T-cell (primary cell): ENCODE measurements at places on chromosomes 7 and 10. TPM values are rescaled to one million over a fixed set of nuclear protein-coding genes. Genes with fewer than 3 reads are reported as not detected.

DNA sequence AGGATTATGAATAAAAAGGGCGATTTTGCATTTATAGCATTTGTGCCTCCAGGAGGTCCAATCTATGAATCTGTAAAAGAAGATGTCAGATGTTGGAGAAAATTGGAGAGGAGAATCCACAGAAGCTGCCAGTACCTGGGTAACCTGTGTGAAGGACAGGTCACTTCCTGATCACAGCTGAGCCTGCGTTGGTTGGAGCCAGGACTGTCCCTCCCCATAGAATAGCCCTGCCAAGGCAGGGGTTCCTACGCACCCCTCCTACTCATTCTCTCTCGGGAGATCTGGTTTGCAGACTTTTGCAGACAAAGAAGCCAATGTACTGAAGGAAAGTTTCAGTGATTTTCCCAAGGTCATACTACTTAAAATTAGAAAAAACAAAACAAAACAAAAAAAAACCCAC lies 10.3 kb upstream of the C10orf120 start:
- H3K36me3 ChIP-seq, result no peaks in the 10 kb centered on the region
- H3K4me1 ChIP-seq, result peaks cover 4% of the 10 kb centered on the region
- no peak overlapping the region for H3K4me3 ChIP-seq
- no peak overlapping the region for H3K27ac ChIP-seq
- no peak for DNase-seq

DNA sequence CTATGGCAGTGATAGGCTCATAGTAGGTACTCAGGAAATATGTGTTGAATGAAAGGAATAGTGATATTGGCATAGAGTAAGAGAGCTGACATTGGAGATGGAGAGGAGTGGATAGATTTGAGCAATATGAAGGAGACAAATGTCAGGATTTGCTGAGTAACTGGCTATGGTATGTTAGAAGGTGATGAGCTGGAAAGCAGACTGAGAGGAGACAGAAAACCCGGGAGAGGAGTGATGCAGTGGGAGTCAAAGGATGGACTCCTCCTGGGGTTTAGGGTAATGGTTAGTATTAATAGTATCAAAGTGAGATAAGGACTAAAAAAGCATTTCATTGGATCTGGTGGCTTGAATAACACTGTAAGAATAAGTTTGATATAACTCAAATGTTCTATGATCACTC lies 64.8 kb downstream of the CD36 start:
- no peaks in the 10 kb centered on the region for H3K4me1 ChIP-seq
- H3K27me3 ChIP-seq, result no peaks in the 10 kb centered on the region
- H3K36me3 ChIP-seq, result no peaks in the 10 kb centered on the region
- DNase-seq, result no peak

SPDYE2 gene
- 0.35 TPM for total RNA-seq

LIPK gene
- total RNA-seq, result not detected

DNA sequence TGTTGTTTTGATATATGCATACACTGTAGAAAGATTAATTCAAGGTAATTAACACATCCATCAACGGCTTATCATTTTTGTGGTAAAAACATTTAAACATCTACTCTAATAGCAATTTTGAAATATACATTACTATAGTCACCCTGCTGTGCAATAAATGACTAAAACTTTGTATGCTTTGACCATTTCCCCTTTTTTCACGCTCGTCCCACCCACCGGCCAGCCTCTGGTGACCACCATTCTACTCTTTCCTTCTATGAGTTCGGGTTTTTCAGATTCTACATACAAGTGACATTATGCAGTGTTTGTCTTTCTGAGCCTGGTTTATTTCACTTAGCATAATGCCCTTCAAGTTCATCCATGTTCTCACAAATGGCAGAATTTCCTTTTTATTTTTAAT lies 21.3 kb downstream of the CYCS start:
- DNase-seq, result no peak
- H3K36me3 ChIP-seq, result no peaks in the 10 kb centered on the region
- no peak overlapping the region for H3K27ac ChIP-seq
- peaks cover 10% of the 10 kb centered on the region for H3K27me3 ChIP-seq

TMEM178B gene
- 0.86 TPM for total RNA-seq

EIF4EBP2 gene
- 41.0 TPM for total RNA-seq

DNA sequence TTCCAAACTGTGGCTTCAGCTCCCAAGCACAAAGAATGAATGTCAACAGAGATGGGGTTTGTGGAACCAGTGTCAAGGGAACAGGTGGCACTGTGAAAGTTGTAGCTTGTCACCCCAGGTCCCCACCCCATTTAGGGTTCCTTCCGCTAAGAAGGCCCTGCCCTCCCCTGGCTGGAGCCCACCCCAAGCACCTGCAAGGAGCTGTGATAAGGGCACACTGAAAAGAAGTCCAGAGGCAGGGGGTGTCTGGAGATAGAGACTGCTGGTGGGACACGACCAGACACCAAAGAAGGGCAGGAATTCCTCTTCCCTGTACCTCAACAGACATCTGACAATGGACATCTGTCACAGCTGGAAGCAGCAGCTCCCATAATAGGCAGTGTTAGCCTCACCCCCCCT lies 4.5 kb downstream of the GRID1 start:
- no peak overlapping the region for H3K27ac ChIP-seq
- H3K36me3 ChIP-seq, result no peaks in the 10 kb centered on the region
- H3K27me3 ChIP-seq, result peaks cover 43% of the 10 kb centered on the region

DNA sequence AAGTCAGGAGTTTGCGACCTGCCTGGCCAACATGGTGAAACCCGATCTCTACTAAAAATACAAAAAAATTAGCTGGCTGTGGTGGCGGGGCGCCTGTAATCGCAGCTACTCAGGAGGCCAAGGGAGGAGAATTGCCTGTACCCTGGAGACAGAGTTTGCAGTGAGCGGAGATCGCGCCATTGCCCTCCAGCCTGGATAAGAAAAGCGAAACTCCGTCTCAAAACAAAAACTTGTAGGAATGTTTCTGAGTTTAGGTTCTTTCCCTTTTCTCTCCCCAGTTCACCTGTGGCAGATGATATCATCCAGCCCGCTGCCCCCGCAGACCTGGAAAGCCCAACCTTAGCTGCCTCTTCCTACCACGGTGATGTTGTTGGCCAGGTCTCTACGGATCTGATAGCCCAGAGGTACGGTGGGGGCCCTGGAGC lies 138.8 kb upstream of the BTBD16 start:
- no peaks in the 10 kb centered on the region for H3K4me1 ChIP-seq
- H3K27me3 ChIP-seq, result no peaks in the 10 kb centered on the region
- no peak for DNase-seq

MSMB gene
- not detected for total RNA-seq

GRCh38 chr10:96987842-96988175 lies 155.7 kb downstream of the LCOR start:
- no peaks in the 10 kb centered on the region for H3K4me1 ChIP-seq
- no peak overlapping the region for H3K4me3 ChIP-seq
- H3K27ac ChIP-seq, result no peak overlapping the region
- H3K36me3 ChIP-seq, result no peaks in the 10 kb centered on the region
- DNase-seq, result no peak

DNA sequence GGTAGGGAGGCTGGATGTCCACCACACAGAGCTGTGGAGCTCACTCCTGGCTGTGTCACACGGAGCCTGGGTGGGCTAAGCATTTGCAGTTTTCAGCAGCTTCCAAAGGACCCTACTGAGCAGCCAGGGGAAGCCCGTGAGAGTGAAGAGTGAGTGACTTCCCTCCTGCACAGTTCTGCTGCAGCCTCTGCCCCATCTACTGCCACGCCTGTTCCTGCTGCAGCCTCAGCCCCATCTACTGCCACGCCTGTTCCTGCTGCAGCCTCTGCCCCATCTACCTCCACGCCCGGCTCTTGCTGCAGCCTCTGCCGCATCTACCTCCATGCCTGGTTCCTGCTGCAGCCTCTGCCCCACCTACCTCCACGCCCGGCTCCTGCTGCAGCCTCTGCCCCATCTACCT lies 12.2 kb downstream of the ADAM8 start:
- peaks cover 22% of the 10 kb centered on the region for H3K4me1 ChIP-seq
- no peak for DNase-seq
- H3K27ac ChIP-seq, result peak overlapping the region; percentile 24
- no peaks in the 10 kb centered on the region for H3K27me3 ChIP-seq
- H3K4me3 ChIP-seq, result peak overlapping the region; percentile 4
- peaks cover 20% of the 10 kb centered on the region for H3K36me3 ChIP-seq

DNA sequence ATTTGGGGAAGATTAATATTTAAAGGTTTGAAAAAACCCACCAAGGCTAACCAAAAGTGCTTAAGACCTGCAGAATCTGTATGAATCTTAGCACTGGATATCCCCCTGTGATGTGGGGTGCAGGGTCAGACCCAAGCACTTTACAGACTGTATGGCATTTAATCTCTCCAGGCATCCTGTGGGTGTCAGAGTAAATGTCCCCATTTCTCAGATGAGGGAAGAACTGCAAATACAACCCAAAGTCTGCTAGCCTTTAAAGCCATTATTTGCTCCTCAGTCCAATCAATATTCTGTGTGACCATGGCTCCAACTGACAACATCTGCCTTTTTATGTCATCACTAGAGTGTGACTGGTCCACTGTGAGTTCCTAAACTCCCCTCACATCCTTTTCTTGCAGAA lies 10.0 kb upstream of the MBL2 start:
- no peaks in the 10 kb centered on the region for H3K4me1 ChIP-seq
- no peaks in the 10 kb centered on the region for H3K27me3 ChIP-seq
- no peak overlapping the region for H3K4me3 ChIP-seq
- H3K27ac ChIP-seq, result no peak overlapping the region
- no peaks in the 10 kb centered on the region for H3K36me3 ChIP-seq

MYH16 gene
- total RNA-seq, result not detected

CDC14C gene
- total RNA-seq, result not detected

DNA sequence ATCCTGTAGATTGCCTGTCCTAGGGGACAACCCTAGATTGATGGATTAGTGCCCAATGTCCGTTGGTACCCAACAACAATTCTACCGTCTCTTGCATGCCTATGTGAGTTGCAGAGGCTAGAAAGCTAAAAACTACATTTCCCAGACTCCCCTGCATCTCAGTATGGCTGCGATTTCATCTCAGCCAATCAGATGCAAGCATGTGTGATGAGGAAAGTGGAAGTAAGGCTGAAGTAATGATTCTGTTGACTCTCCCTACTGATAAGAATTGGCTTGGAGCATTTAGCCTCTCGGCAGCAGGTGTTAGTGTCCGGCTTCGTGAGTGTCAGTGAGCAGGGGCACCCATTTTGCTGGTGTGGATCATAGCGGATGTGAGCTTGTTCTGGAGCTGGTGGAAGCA lies 171.9 kb downstream of the FGFR2 start:
- H3K4me1 ChIP-seq, result no peaks in the 10 kb centered on the region
- no peak overlapping the region for H3K4me3 ChIP-seq
- H3K27ac ChIP-seq, result no peak overlapping the region

DNA sequence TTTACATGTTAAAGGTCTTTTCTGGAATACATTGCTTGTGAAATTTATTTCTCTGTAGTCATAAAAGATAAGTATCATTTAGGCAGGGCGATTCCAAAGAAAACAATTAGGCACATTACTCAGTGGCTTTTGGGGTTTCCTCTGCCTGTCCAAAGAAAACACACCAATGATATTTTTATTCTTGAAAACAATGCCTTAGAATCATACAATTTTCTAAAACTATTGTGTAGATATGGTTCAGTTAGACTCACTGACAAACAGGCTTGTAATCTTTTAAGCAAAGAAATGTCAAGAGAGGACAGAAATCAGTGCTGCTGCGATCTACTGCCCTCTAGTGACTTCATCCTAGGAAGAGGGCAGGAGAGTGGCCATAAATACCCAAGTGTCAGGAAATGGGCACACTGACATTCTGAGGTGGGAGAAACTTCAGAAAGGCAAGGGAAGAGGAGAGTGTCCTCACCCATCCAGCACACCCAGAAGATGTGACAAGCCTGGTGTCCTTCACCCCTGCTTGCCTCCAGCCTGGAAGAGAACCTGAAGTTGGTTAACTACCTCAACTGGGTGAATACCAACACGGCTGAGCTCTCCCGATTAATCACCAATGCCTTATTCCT lies 120.5 kb downstream of the GALNT11 start:
- peaks cover 6% of the 10 kb centered on the region for H3K36me3 ChIP-seq
- no peak overlapping the region for H3K4me3 ChIP-seq
- DNase-seq, result peak; percentile 21
- H3K4me1 ChIP-seq, result peaks cover 36% of the 10 kb centered on the region
- H3K27me3 ChIP-seq, result no peaks in the 10 kb centered on the region
- peak overlapping the region; percentile 59 for H3K27ac ChIP-seq

DNA sequence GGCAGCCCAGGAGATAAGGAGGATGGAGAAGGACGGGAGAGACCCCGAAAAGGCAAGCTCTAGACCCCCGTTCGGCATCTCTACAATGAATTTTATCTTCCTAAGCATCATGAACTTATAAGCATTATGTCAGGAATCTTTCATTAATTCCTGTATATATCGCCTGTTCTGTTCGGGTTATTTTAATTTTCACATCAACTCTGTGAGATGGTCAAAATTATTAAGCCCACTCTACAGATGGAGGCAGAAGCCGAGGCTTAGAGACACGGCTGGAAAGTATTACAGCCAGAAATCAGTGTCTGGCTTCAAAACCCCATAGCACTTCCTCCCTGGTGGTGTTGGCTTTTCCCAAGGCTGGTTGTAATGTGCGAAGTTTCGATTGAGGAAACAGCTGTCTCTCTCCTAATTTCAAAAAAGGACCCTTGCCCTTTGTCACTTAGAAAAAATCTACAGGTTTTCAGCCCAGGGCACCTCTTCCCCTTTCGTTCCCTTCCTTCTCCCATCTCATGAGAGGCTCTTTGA lies 1.5 kb upstream of the GRM8 start:
- no peaks in the 10 kb centered on the region for H3K36me3 ChIP-seq
- H3K4me1 ChIP-seq, result peaks cover 28% of the 10 kb centered on the region
- peak overlapping the region; percentile 92 for H3K4me3 ChIP-seq
- peaks cover 18% of the 10 kb centered on the region for H3K27me3 ChIP-seq
- no peak for DNase-seq

- no peak overlapping the region for H3K27ac ChIP-seq
- no peaks in the 10 kb centered on the region for H3K4me1 ChIP-seq
- no peaks in the 10 kb centered on the region for H3K36me3 ChIP-seq
- DNase-seq, result no peak
- peaks cover 34% of the 10 kb centered on the region for H3K27me3 ChIP-seq
These were observed 74.1 kb upstream of the UNC5B start for GRCh38 chr10:71138166-71138830.

ZNF804B gene
- total RNA-seq, result not detected

DNA sequence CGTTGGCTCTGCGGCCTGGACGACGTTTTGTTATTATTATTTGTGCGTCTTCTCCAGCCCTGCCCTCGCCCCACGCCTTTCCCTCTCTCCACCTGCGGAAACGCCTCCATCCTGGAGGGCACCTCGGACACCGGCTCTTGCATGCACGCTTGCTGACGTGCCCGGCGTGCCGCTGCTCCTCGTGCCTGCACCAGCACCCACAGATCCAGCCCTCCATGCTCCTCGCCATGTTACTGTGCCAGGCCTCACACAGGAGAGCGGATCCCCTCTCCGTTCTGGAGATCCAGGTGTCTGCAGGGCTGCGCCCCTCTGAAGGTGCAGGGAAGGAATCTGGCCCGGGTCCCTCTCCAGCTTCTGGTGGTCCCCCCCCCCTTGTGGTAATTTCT lies 373.9 kb upstream of the FOXK1 start:
- H3K27me3 ChIP-seq, result no peaks in the 10 kb centered on the region
- H3K36me3 ChIP-seq, result no peaks in the 10 kb centered on the region
- H3K4me1 ChIP-seq, result no peaks in the 10 kb centered on the region
- DNase-seq, result no peak

PNLIPRP1 gene
- 2.0 TPM for total RNA-seq

TAC1 gene
- not detected for total RNA-seq

- no peaks in the 10 kb centered on the region for H3K36me3 ChIP-seq
- no peak for DNase-seq
These were observed 3.5 kb downstream of the CRHR2 start for GRCh38 chr7:30678805-30679204.

MRLN gene
- total RNA-seq, result not detected
